ENCODE measurements at places on chromosomes 11 and 22. TPM values are rescaled to one million over a fixed set of nuclear protein-coding genes. Genes with fewer than 3 reads are reported as not detected.

Gene ENTHD1
- not detected for total RNA-seq

Gene INS
- not detected for total RNA-seq

Gene OR8D4
- not detected for total RNA-seq

Gene PUS3
- total RNA-seq, result 8.3 TPM

Gene MAJIN
- total RNA-seq, result not detected

Gene RAB38
- total RNA-seq, result 0.81 TPM
